ENCODE measurements at places on chromosomes 7 and 10. TPM values are rescaled to one million over a fixed set of nuclear protein-coding genes. Genes with fewer than 3 reads are reported as not detected.

DNA sequence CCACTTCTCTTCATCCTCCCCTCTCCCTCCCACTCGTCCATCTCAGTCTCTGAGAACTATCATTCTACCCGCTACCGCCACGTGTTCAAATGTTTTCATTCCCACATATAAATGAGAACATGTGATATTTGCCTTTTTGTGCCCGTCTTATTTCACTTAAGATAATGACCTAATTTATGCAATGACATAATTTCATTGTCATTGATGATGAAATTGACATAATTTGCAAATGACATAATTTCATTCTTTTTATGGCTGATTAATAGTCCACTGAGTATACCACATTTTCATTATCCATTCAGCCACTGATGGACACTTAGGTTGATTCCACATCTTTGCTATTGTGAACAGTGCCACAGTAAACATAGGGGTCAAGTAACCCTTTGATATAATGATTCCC, 292.3 kb downstream of the GRID1 start:
- no peak overlapping the region for H3K4me3 ChIP-seq
- no peaks in the 10 kb centered on the region for H3K36me3 ChIP-seq

- peaks cover 20% of the 10 kb centered on the region for H3K4me1 ChIP-seq
- DNase-seq, result no peak
- H3K27me3 ChIP-seq, result no peaks in the 10 kb centered on the region
- no peak overlapping the region for H3K4me3 ChIP-seq
Measured at GRCh38 chr10:121165276-121165675, 314.1 kb downstream of the WDR11 start.

The SLC26A3 gene
- not detected for total RNA-seq

The POLR3A gene
- total RNA-seq, result 9.3 TPM

GRCh38 chr10:132183046-132183445, 3.7 kb upstream of the DPYSL4 start:
- peaks cover 25% of the 10 kb centered on the region for H3K4me1 ChIP-seq
- peak; percentile 35 for DNase-seq
- peaks cover 57% of the 10 kb centered on the region for H3K27me3 ChIP-seq

The BLNK gene
- total RNA-seq, result 27.4 TPM

The C10orf143 gene
- 1.5 TPM for total RNA-seq

The TCF7L2 gene
- 89.9 TPM for total RNA-seq

GRCh38 chr7:76257973-76258372, 44.5 kb upstream of the HSPB1 start:
- H3K4me1 ChIP-seq, result peaks cover 11% of the 10 kb centered on the region
- no peak overlapping the region for H3K4me3 ChIP-seq
- no peaks in the 10 kb centered on the region for H3K36me3 ChIP-seq
- H3K27ac ChIP-seq, result no peak overlapping the region
- peaks cover 3% of the 10 kb centered on the region for H3K27me3 ChIP-seq
- no peak for DNase-seq

GRCh38 chr7:2350861-2351260, 3.8 kb upstream of the EIF3B start:
- peaks cover 19% of the 10 kb centered on the region for H3K4me1 ChIP-seq
- no peak overlapping the region for H3K4me3 ChIP-seq
- no peaks in the 10 kb centered on the region for H3K36me3 ChIP-seq

The CDNF gene
- total RNA-seq, result 212 TPM

GRCh38 chr7:73970801-73971229, 57.2 kb upstream of the ELN start:
- H3K4me3 ChIP-seq, result no peak overlapping the region
- H3K36me3 ChIP-seq, result no peaks in the 10 kb centered on the region
- no peak overlapping the region for H3K27ac ChIP-seq
- H3K27me3 ChIP-seq, result no peaks in the 10 kb centered on the region
- peaks cover 31% of the 10 kb centered on the region for H3K4me1 ChIP-seq

DNA sequence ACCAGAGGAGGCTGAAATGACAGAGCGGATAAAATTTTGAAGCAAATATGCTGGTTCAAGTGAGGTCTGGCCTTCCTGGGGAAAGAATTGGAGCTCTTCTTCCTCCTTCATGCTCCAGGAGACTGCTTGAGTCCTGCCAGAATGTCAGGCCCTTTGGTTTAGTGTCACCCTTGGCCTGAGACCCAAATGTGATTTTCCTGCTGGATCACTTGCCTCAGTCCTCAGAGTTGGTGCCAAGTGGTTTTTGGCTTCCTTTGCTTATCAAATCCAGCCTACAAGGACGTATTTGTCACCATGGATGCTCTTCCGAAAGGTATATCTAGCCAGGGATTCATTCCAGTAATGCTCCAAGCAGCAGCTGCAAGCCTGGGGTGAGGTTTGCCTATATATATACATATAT, 118.4 kb downstream of the PLPP4 start:
- no peak overlapping the region for H3K4me3 ChIP-seq
- no peak overlapping the region for H3K27ac ChIP-seq
- DNase-seq, result no peak
- no peaks in the 10 kb centered on the region for H3K4me1 ChIP-seq

GRCh38 chr7:25789701-25790640, 362.0 kb upstream of the NFE2L3 start:
- no peak overlapping the region for H3K4me3 ChIP-seq
- H3K27me3 ChIP-seq, result no peaks in the 10 kb centered on the region
- H3K36me3 ChIP-seq, result no peaks in the 10 kb centered on the region
- peak; percentile 54 for DNase-seq
- peak overlapping the region; percentile 81 for H3K27ac ChIP-seq
- no peaks in the 10 kb centered on the region for H3K4me1 ChIP-seq

- no peak overlapping the region for H3K27ac ChIP-seq
- no peak for DNase-seq
- no peaks in the 10 kb centered on the region for H3K27me3 ChIP-seq
- H3K4me3 ChIP-seq, result no peak overlapping the region
- peaks cover 19% of the 10 kb centered on the region for H3K4me1 ChIP-seq
Measured at GRCh38 chr7:44603193-44603592, 3.2 kb upstream of the OGDH start.

- H3K4me1 ChIP-seq, result peaks cover 24% of the 10 kb centered on the region
- H3K27me3 ChIP-seq, result peaks cover 76% of the 10 kb centered on the region
- H3K36me3 ChIP-seq, result no peaks in the 10 kb centered on the region
- no peak for DNase-seq
Measured at GRCh38 chr7:20797462-20798080, 10.9 kb upstream of the SP8 start.

The CYP2W1 gene
- 7.0 TPM for total RNA-seq

The HMX2 gene
- not detected for total RNA-seq

GRCh38 chr7:36840904-36841303, 116.6 kb upstream of the AOAH start:
- H3K27ac ChIP-seq, result no peak overlapping the region
- H3K27me3 ChIP-seq, result no peaks in the 10 kb centered on the region
- H3K4me3 ChIP-seq, result no peak overlapping the region
- H3K4me1 ChIP-seq, result no peaks in the 10 kb centered on the region

DNA sequence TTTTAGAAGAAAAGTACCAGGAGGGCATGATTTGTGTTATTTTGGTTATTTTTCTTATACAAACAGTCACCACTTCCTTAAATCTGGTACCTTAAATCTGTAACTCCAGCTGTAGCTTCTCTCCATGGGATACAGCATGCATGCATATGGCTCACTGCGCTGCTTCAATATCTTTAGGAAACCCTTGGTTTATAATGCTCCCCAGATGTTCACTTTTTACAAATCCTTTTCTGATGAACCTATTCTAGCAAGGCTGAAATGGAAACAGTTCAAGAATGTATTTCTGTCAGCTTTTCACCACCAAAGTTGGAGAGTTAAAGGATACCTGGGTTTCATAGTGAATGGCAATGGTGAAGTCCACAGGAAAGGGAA, 50.9 kb downstream of the LAMB4 start:
- DNase-seq, result peak; percentile 41
- H3K36me3 ChIP-seq, result no peaks in the 10 kb centered on the region
- peaks cover 32% of the 10 kb centered on the region for H3K4me1 ChIP-seq
- H3K27ac ChIP-seq, result no peak overlapping the region
- H3K27me3 ChIP-seq, result no peaks in the 10 kb centered on the region

DNA sequence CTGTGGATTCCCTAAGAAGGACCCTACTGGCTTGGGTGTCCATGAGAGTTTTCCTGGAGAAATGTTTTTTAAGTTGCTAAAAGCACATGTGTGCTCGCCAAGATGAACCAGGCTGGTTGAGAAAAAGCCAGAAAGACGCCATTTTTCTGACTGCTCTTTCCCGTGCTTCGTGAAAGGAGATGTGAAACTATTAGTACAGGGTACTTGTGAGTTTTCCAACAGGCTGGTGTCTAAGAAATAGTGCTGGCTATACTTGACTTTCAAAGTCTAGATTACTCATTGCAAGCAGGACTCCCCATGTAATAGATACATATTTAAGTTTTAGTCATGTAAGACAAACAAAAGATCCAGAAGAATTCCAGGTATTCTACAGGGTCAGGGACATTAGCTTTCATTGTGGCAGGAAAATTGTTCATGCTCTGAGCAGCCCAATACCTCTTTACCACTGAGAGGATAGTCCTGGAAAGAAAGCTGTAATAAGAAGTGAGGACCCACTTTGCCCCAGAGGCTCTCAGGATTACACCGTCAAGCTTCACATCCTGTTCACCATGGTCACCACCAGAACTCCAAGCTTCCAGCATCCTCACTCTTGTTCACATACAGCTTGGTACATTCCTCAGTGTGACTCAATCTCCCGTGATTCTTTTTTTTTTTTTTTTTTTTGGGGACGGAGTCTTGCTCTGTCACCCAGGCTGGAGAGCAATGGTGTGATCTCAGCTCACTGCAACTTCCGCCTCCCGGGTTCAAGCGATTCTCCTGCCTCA, 43.8 kb upstream of the ICA1 start:
- no peaks in the 10 kb centered on the region for H3K27me3 ChIP-seq
- H3K4me1 ChIP-seq, result no peaks in the 10 kb centered on the region
- H3K4me3 ChIP-seq, result no peak overlapping the region
- no peak for DNase-seq
- no peaks in the 10 kb centered on the region for H3K36me3 ChIP-seq

DNA sequence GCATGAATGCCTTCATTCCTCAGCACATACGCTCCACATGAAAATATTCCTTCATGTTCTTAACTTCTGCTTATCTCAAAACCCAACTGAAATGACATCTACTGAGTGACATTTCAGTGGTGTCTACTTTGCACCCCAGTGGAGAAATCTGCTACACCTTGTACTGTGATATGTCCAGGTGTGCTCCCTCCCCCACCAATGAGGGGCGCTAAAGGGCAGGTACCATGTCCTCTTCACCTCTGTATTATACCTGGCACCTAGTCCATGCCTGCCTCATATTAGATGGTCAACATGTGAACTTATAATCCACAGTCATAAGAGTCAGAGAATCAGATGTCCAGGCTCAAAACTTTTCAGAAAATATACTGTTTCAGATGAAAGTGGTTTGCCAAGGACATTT, 2.1 kb downstream of the PAXIP1 start:
- peaks cover 31% of the 10 kb centered on the region for H3K36me3 ChIP-seq
- no peak overlapping the region for H3K4me3 ChIP-seq
- H3K4me1 ChIP-seq, result peaks cover 16% of the 10 kb centered on the region
- H3K27ac ChIP-seq, result no peak overlapping the region

DNA sequence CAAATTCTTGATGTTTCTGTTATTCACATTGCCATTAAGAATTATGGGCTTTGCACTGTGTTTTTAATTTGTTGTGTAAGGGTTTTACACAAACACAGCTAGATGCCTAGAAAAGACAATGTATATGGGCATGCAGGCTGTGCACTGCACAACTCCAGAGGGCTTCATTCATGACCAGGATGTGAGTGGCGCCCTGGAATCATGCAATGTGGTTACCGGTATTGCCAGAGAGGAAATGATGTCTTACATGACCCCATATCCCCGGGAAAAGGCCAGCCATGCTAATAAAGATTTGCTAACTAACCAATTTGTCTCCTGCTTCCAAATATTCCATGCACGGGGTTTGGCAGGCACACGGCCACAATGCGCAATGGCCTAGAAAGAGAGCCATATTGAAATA, 16.9 kb downstream of the KCNMA1 start:
- no peak overlapping the region for H3K4me3 ChIP-seq
- H3K36me3 ChIP-seq, result no peaks in the 10 kb centered on the region
- H3K27ac ChIP-seq, result no peak overlapping the region
- no peaks in the 10 kb centered on the region for H3K4me1 ChIP-seq
- no peaks in the 10 kb centered on the region for H3K27me3 ChIP-seq

The FZD1 gene
- total RNA-seq, result 12.9 TPM

The CPED1 gene
- total RNA-seq, result 23.5 TPM

- H3K4me3 ChIP-seq, result no peak overlapping the region
- H3K36me3 ChIP-seq, result peaks cover 9% of the 10 kb centered on the region
- peaks cover 82% of the 10 kb centered on the region for H3K4me1 ChIP-seq
- peak; percentile 81 for DNase-seq
- H3K27me3 ChIP-seq, result no peaks in the 10 kb centered on the region
Measured at GRCh38 chr10:79344502-79345195, 2.6 kb upstream of the PPIF start.

DNA sequence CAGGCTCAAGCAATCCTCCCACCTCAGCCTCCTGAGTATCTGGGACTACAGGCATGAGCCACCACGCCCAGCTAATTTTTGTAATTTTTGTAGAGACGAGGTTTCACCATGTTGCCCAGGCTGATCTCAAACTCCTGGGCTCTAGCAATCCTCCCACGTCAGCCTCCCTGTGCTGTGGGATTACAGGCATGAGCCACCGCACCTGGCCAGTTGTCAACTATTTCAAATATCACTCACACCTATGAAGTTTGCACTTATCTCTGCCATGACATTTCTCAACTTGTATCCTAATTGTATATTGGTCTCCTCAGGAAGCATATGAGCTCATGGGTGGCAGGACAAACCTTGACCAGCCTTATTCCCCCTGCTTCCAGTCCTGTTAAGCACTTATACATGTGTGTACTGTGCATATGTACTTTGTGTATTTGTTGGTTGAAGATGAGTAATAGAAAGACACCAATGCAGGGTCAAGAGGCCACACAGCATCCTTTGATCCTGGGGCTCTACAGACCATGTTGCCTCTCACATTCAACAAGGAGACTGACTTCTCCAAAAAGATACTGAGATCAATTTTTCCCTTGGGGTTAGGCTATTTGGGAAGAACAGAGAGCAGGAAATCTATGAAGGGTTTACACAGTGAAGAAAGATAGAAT, 82.2 kb downstream of the SLC16A9 start:
- no peak overlapping the region for H3K27ac ChIP-seq
- H3K4me1 ChIP-seq, result peaks cover 13% of the 10 kb centered on the region
- DNase-seq, result no peak
- no peak overlapping the region for H3K4me3 ChIP-seq
- no peaks in the 10 kb centered on the region for H3K36me3 ChIP-seq

- no peaks in the 10 kb centered on the region for H3K36me3 ChIP-seq
- DNase-seq, result peak; percentile 44
- H3K4me3 ChIP-seq, result peak overlapping the region; percentile 7
- peak overlapping the region; percentile 70 for H3K27ac ChIP-seq
- H3K4me1 ChIP-seq, result peaks cover 44% of the 10 kb centered on the region
Measured at GRCh38 chr7:21941611-21942141, 4.0 kb downstream of the CDCA7L start.

- H3K4me3 ChIP-seq, result no peak overlapping the region
- H3K27ac ChIP-seq, result no peak overlapping the region
- peaks cover 54% of the 10 kb centered on the region for H3K36me3 ChIP-seq
- H3K27me3 ChIP-seq, result no peaks in the 10 kb centered on the region
Measured at GRCh38 chr7:47283497-47284131, 298.3 kb downstream of the TNS3 start.

Data from stomach (tissue), 19 donors.